NCI-H1417 treated with DMSO at 0.1 percent for 48 hours (cell line): ENCODE measurements at places on chromosomes 12 and 14.

- no peak for DNase-seq
Measured at GRCh38 chr12:128111951-128112350, 155.0 kb upstream of the TMEM132C start.

DNA sequence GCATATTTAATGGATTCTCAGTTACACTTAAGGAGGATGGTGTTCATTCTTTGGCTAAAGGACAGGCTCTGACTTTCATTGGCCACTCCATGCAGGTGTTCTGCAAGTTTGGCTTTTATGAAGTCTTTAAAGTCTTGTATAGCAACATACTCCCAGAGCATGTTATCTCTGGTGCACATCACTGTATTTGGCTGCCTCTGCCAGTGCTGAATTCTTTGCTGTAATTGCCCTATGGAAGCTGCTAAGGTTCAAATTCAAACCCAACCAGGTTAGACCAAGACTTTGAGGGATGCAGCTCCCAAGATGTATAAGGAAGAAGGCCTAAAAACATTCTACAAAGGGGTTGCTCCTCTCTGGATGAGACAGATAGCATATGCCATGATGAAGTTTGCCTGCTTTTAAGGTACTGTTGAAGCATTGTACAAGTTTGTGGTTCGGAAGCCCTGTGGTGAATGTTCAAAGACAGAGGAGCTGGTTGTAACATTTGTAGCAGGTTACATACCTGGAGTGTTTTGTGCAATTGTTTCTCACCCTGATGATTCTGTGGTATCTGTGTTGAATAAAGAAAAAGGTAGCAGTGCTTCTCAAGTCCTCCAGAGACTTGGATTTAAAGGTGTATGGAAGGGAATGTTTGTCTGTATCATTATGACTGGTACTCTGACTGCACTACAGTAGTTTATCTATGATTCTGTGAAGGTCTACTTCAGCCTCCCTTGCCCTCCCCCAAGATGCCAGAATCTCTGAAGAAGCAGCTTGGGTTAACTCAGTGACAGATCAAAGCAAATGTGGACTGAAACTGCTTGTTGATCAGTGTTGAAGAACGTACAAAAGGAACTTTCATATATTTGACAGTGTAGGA, 19.4 kb downstream of the TMEM116 start:
- DNase-seq: no peak

DNA sequence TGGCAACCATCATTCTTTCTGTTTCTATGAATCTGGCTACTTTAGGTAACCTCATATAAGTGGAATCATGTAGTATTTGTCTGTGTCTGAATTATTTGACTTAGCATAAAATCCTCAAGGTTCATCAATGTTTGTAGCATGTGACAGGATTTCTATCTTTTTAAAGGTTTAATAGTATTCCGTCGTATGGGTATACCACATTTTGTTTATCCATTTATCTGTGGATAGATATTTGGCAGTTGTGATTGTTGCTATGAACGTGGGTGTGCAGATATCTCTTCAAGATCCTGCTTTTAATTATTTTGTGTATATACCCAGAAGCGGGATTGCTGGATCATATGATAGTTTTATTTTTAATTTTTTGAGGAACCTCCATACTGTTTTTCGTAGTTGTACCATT, 421.7 kb downstream of the PCNX1 start:
- DNase-seq: no peak

DNA sequence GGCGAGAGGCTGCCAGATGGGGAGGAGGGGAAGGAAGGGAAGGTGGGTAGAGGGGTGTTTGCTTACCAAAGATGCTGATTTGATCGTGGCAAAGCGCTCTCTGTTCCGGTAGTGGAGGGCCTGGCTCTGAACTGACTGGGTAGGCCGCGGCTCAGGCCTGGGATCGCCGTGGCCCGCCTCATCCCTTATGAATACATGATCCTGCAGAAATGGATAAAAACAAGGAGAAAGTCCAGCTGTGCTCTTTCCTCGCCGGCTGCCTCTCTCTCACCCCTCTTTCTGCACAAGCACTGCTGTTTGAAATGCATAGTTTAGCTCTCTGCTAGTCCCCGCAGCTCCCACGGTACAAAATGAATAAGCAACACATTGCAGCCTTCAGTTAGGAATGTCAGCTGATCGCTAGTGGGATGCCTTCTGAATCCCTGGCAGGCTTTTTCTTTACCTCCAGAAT, 53.8 kb downstream of the PEBP1 start:
- no peak for DNase-seq

DNA sequence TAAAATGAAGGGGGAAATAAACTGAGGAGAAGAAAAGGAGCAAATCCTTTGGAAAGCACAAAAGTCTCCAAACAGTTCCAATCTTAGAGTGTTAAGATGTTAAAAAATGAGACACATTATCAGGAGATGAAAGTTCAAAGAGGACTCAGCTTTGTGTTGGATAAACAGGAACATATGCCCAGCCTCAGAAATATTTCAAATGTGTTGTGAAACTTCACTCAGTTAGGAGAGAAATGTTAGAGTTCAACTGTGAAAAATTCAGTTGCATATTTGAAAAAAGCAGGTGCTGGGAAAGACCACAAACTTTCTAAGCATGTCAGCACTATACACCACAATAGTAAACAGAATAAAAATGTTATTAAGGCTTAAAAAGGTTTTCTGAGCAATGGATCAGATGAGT, 136.8 kb upstream of the PRKD1 start:
- DNase-seq: no peak

- no peak for DNase-seq
Measured at GRCh38 chr14:103298620-103299019, 35.4 kb upstream of the EIF5 start.

GRCh38 chr12:102059343-102059742, 2.4 kb downstream of the WASHC3 start:
- no peak for DNase-seq

GRCh38 chr12:1844661-1845409, 24.5 kb downstream of the LRTM2 start:
- DNase-seq: no peak

GRCh38 chr12:71567537-71567936, 96.1 kb downstream of the ZFC3H1 start:
- no peak for DNase-seq

DNA sequence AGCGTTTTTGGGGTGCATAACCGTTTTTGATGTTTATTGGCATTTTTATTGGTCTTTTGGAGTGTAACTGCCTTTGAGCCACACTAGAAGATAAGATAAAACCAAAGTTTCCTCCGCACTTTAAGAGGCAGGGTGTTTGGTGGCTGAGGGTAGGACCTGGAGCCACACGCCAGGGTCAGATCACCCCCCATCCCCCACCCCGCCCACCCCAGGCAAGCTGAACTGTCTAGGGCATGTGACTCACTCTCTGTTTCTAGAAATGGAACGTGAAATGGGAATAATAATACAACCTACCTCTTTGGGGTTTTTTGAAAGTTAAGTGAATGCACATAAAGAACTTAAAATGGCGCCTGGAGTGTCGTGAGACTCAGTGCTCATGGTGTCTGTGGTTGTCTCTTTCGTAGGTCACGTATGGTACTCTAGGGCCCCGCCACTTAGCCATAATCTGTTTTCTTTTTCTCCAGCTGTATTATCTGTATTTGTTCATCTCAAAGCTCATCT, 56.0 kb downstream of the PPP2R5C start:
- DNase-seq: no peak

DNA sequence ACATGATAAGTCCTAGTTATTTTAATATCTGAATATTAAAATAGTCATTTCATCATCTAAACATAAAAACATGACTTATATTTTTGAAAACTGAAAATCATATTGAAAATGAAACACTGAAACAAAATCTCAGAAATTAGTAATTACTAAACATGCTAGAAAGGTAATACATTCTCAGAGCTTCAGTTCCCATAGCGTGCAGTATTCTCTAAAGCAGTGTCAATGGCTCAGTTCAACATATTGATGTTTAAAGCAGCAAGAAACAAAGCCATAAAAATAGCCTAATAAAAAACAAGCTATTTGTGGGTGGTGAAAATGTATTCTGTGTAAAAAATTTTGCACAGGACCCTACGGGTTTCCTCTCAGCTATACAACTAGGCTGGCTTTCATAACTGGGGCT, 1337.4 kb downstream of the FSCB start:
- DNase-seq: no peak

GRCh38 chr14:77985211-77985615, 185.0 kb upstream of the NRXN3 start:
- DNase-seq: no peak

GRCh38 chr12:85076688-85077430, 40.7 kb downstream of the LRRIQ1 start:
- DNase-seq: peak; percentile 81

DNA sequence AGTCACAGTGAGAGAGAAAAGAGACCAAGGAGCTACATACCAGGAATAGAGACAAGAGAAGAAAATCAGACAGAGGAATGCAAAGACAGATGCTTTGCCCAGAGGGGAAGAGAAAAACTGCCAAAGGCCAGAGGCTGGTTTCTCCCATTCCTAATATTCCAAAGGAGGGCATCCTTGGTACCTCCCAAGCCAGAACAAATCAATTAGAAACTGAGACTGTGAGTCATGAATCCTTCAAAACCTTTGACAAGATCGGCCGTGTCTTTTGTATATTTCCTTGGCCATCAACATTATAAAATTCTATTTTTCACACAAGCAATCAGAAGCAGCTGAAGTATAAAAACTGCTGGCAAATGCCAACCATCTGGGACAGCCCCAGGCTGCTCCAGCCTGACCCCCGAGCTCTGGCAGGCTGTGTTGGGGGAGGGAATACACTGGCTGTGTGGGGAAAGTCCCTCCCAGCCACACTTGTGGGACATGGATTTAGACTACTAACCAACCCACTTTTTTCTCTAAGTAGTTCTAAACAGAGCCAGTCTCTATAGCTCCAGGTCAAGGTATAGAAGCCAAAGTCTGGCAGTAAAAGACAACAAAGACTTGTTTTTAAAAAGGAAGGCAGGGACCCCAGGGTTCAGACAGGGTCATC, 13.7 kb downstream of the POMT2 start:
- no peak for DNase-seq

- DNase-seq: no peak
Measured at GRCh38 chr14:24353559-24354481, 14.0 kb upstream of the RIPK3 start.

DNA sequence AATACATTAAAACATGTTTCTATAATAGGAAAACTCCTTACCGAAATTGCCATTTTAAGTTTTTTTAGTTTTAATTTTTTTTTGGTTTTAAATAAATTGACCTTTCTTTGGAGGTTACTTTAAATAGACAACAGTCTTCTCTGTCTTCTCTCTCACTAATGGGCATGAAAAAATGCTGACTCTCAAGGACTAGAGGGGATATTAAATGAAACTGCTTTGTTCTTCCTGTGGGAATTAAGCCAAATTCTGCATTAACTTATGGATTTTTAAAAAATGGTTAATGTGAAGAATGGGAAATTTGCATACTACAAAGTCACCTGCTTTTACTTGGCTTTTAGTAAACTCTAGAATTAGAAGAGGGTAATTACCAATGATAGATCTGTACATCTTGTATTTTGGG, 378.9 kb downstream of the TMTC2 start:
- DNase-seq: no peak

- no peak for DNase-seq
Measured at GRCh38 chr14:91681893-91682563, 49.9 kb downstream of the CATSPERB start.

- DNase-seq: no peak
Measured at GRCh38 chr12:109987615-109988014, 8.6 kb downstream of the GIT2 start.

- no peak for DNase-seq
Measured at GRCh38 chr14:78983126-78983525, 813.0 kb downstream of the NRXN3 start.

DNA sequence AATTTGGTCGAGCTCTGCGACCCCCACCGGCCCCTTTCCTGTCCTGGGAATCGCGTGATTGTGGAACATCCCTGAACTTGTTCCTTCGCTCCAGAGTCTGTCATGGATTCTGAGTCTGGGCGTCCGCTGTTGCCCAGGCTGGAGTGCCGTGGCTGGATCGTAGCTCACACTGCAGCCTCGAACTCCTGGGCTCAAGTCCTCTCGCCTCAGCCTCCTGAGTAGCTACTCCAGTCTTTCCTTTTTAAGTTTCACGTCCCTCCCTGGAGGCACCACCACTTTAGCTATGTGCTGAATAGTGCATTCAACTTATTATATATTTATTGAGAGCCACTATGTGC, 698 bp downstream of the ACOT6 start:
- no peak for DNase-seq

- DNase-seq: peak; percentile 39
Measured at GRCh38 chr14:32939254-32940065, 781 bp downstream of the NPAS3 start.

- no peak for DNase-seq
Measured at GRCh38 chr12:111434680-111435338, 29.1 kb downstream of the SH2B3 start.
